ENCODE measurements at places on chromosomes 7 and 10.

GRCh38 chr10:113126229-113127201 lies 176.5 kb downstream of the TCF7L2 start:
- DNase-seq, result peak; percentile 59

DNA sequence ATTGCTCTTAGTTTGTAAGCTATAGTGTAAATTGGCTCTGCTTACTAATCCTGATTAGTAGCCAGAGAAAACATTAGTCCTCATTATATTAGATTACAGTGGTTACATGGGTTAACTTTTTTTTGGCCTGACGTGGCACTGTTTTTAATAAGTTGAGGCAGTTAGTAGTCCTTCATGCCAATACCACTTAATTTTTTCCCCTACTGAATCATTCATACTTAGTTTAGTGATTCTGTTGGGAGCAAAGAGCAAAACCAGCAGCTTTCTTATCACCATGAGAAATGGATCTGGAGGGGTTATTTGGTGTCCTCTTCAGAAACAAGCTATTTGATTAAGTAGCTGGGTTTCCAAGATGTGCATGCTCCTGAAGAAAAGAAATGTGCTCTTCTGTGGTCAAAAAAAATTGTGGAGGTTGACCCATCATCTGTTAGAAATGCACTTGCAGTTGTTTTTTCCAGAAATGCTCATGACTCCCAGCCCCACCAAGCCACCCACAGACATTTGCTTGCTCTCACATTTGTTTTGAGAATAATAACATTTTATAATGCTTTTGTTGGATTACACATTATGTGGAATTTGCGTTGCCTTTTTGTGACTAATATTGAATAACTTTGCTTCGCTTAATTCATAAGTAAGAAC lies 258.5 kb downstream of the HDAC9 start:
- DNase-seq, result no peak

GRCh38 chr10:122706947-122707346 lies 7.3 kb upstream of the C10orf120 start:
- no peak for DNase-seq

DNA sequence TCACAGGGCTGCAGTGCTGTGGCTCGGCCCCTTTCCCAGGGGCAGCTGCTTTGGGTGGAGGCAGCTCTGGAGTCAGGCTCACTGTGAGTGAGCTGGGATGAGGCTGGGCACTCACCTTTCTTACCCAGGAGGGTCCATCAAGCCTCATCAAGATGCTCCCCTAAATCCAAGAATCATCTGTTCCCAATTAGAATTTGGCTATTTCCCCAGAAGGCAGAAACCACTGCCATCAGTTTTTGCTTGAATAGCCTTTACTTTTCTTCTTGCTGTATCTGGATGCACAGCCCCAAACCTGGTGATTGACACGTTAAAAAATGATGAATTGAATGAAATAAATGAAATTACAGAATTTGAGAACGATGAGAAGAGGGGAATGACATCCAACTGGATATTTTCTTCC lies 74.3 kb upstream of the LYZL1 start:
- no peak for DNase-seq

GRCh38 chr10:6516281-6516928 lies 63.7 kb downstream of the PRKCQ start:
- DNase-seq, result no peak

GRCh38 chr7:80781561-80781979 lies 137.3 kb downstream of the SEMA3C start:
- no peak for DNase-seq

- DNase-seq, result no peak
Observed at GRCh38 chr10:25565570-25565969, 368.5 kb upstream of the MYO3A start.

GRCh38 chr10:71409516-71410104 lies 12.9 kb downstream of the CDH23 start:
- no peak for DNase-seq

DNA sequence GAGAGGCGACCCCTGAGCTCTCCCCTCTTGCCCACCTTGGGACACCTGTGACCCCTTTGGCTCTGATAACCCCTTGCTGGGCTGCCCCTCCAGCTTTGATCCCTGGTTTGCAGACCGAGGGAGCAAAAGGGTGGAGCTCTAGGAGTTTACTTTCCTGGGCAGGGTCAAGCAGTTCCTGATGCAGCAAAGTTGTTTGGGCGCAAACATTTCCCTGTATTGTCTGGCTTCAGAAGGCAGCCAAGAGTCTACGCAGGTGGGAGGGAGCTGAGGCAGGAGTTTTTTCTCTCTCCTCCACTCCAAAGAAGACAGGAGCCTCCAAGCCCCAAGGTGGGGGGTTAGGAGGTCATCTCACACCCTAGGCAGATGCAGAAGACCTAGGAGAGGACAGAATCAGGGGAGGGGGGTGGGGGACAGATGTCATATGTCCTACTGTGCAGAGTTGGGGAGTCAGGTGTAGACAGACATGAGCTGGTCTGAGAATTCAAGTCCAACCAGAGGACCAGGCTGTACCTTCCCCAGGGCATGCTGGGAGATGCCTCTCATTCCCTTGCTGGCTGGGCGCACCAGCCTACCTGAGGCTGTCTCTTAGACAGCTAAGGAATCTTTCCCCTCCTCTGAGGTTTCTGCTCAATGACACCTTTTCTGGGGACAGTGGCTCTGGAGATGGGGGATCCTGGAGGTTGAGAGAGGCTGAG lies 20.5 kb downstream of the TMEM270 start:
- DNase-seq, result no peak

DNA sequence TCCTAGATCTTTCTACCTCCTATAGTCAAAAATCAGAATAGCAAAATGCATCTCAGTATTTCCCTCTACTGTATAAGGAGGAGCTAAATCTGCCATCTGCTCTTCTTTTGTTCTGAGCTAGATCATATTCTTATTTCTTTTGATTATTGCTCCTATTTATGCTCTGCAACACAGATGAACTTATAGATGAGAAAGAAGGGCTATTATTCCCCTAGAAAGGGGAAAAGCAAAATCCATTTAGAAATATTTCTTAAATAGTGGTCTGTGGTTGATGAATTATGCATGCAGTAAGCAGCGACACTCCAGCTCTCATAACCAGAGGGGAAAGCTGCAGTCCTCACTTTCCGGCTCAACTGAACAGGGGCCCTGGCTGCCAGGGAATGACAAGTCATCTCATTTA lies 207.3 kb upstream of the SORCS1 start:
- no peak for DNase-seq

DNA sequence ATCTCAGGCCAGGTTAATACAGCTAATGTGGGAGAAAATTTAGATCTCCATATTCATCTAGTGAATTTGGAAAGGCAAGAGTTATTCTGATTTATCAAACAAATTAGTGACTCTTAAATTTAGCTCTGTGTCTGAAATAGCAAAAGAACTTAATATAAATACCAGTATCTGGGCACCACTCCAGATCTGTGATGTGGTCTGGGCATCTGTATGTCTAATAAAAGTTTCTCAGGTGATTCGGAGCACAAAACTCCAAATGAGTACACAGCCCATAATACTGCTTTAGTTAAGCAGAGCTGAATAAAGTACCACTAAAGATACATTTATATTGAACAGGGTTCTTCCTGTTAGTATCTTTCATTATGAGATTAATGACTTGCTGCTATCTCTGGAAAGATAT lies 261.4 kb downstream of the BAMBI start:
- DNase-seq, result no peak

GRCh38 chr10:33982995-33983394 lies 648.5 kb upstream of the NRP1 start:
- no peak for DNase-seq

GRCh38 chr10:3255075-3255474 lies 82.5 kb upstream of the PITRM1 start:
- DNase-seq, result no peak

GRCh38 chr10:15943426-15943825 lies 83.1 kb upstream of the MINDY3 start:
- DNase-seq, result no peak

DNA sequence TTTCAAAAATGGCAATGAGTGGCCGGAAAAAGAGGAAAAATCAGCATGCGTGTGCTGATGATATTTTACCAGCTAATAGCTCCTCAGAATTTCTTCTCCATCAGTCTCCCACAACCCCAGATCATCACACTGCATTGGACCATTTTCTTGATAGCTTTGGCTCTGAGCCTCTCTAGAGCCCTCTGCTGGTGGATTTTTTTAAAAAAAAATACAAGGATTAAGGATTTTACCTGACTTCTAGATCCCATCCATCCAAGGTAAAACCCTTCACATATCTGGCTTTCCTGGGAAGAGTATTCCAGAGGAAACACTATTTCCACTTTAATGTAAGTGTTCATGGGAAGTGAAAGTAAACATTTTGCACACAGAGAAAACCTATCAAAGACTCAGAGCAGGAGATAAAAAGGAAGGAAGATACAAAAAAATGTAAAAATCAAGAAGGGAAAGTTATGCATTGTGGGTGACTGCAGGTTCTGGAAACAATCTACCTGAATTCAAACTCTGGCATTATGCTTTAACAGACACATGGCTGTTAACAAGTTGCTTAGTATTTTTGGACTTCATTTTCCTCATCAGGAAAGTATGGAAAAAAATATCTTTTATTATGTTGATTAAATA lies 380.9 kb downstream of the LRRTM3 start:
- no peak for DNase-seq

GRCh38 chr10:3805791-3806461 lies 20.9 kb upstream of the KLF6 start:
- DNase-seq, result no peak

All from activated naive CD4-positive, alpha-beta T cell treated with anti-CD3 and anti-CD28 coated beads, Interleukin-2, amount 50 U/mL, for 72 hours (primary cell).